ENCODE measurements at places on chromosomes 5 and 9.
A peak's percentile ranks its signal among the peaks of the same experiment; 100 is the strongest.

- no peak for DNase-seq
Observed at GRCh38 chr5:134451936-134452505, 40.3 kb upstream of the CDKN2AIPNL start.

GRCh38 chr5:56267856-56268255, 34.7 kb upstream of the ANKRD55 start:
- no peak for DNase-seq

DNA sequence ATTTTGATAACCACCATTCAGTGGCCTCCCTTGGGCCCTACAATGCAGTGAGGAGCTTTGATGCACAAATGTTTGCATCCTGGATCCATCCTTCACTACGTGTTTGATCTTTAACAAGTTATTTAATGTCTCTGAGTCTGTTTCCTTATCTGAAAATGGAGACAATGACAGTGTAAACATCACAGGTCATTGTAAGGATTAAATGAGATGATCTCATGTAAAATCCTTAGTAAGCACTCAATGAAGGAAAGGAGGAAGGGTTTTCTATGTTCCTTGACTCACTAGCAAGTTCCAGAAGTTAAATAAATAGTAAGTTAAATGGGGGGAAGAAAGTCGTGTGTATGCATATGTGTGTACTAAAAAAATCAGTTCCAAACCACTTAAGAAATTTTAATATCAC, 9.8 kb upstream of the SLC36A3 start:
- DNase-seq, result no peak

DNA sequence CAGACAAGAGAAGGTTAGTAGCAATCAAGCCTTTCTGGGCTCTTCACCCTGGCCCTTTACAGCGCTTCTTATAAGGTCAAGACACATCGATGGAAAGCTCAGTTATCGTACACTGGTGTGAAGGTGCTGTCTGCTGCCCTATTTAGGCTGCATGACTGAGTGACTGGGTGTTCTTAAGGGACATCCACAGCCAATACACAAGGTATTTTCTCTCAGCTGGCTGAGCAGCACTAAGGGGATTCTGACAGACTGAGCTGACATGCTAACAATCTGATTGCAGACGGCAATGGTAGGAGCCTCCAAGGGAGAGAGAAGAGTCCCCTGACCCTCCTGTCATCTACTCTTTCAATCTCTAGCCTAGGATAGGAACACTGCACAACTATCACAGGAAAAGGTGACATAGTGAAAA, 577.9 kb downstream of the ISL1 start:
- DNase-seq, result peak; percentile 47

DNA sequence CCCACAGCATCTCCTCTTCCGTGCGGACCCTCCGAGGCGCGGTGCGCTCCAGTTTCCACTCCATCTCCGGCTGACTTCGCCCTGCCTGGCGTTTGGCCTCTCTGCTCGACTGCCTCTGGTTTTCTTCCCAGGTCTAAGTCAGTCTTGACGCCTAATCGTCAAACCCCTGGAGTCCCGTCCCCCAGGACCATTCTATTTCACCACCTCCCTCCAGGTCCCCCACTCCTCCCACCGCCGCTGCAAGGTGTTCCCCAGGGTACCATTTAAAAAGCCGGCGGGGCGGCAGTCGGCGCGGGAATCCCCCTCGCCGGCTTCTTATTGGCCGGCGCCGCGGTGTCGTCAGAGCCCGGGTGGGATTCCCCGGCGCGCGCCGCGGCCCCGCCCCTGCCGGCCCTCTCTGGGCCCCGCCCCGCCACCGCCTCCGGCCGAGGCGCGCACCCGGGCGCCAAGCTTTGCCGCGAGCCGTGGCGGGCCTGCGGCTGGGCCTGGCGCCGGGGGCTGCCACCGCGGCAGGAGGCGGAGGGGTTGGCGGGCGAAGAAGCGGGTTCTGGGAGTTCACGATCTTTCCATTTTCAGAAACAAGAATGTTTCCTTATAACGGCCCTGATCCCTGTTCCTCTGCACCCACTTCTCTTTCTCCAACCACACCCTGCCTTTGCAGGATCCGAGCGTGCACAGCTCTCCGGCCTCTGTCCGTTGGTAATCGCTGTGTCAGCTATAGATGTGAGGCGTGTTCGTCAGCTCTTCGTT, at the start of gene CDC20B:
Gene CDC20B, minus strand, starts transcription at position 241 of the 750 bp plus-strand sequence. Its CDS starts 177 bp downstream, at position 64.
- no peak for DNase-seq
